AG04450 (cell line): ENCODE measurements at places on chromosomes 2 and 18.

DNA sequence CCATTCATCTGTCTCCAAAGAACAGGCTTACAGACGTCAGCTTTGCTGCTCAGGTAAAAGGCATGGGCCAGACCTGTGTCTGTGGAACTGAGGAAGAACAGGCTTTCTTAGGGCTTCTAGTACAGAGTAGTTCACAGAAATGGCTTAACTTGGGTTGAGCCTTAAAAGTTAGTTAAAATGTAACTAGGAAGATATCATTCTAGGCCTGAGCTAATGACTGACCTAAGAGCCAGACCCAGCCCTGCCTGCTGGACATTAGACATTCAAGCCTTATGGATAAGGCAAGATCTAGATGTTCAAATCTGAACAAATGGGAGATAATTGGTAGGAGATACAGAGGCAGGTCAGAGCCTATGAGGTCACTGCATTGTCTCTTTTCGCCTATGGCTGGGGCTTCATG is 73.9 kb upstream of the SLC14A2 start:
- DNase-seq: no peak

GRCh38 chr2:23241611-23242245 is 143.3 kb upstream of the KLHL29 start:
- no peak for DNase-seq

DNA sequence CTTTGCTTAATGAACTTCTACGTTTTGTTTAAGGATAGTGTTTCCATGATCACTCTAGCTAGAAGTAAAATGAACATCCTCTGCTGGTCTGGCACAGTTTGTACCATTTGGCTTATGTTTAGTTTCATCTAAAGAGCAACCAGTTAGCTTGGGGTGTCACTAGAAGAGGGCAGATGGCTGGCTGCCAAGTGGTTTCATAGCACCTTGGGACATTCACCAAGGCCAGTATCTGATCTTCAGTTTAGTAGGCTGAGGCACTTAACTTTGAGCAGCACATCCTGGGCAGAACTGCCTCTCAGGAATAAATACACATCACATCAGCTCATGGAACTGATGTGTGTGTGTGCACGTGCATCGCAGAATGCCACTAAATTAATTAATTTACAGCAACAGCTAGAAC is 68.4 kb downstream of the NXPH2 start:
- DNase-seq: no peak

GRCh38 chr2:28394997-28395333 is 2.3 kb downstream of the FOSL2 start:
- DNase-seq: no peak

GRCh38 chr2:145777914-145778313 is 1258.0 kb upstream of the ZEB2 start:
- DNase-seq: no peak

DNA sequence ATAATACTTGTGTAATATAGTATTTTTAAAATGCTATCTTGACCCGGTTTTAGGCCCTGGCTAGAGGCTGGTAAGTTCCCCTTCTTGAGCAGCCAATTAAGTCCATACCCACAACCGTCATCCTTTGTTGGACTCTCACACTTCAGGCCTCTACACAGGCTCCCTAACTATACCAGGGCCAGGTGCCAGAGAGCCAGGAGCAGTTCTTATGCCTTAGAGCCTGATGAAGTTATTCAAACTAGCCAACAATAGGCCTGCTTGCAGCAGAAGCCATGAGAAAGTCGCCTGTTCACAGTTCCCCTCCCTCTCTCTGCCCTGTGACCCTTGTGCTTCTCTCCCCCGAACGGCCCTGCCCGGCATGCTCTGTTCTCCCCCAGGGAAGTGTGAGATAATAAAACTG is 454.2 kb upstream of the KLHL29 start:
- no peak for DNase-seq

GRCh38 chr2:237441605-237442274 is 27.8 kb upstream of the COL6A3 start:
- DNase-seq: peak; percentile 66

DNA sequence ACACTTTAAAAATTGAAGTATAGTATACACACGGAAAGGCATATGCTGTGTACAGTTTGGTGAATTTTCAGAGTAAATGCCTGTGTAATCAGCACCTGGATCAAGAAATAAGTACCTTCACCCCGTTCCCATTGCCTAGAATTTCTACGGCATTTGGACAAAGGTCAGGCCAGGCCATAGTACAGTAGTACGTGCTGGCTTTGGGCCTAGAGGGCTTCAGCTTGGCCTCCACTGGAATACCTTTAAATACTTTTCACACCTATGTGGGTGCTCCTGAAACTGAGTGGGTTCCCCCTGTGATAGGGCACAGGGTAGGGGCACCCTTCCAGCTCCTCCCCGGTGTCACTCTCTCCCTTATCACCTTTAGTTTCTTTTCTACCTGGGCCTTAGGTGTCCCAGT is 26.5 kb downstream of the TET3 start:
- no peak for DNase-seq

DNA sequence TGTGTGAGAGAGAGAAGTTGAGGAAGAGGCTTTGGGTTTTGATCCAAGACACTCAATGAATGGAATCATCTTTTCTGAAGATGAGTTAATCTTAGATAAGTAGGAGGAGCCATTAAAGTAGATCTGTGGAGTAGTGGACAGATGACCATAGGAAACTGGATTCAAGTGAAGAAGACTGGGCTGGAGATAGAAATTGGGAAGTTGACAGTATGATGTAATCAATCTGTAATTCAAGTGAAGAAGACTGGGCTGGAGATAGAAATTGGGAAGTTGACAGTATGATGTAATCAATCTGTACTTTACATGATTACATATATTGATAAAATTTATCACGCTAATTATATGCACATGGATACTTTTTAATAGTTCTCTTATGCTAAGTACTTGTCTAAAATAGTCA is 92.8 kb downstream of the PHLPP1 start:
- DNase-seq: no peak

- DNase-seq: no peak
These were observed 22.0 kb upstream of the PELI1 start for GRCh38 chr2:64166212-64166611.

DNA sequence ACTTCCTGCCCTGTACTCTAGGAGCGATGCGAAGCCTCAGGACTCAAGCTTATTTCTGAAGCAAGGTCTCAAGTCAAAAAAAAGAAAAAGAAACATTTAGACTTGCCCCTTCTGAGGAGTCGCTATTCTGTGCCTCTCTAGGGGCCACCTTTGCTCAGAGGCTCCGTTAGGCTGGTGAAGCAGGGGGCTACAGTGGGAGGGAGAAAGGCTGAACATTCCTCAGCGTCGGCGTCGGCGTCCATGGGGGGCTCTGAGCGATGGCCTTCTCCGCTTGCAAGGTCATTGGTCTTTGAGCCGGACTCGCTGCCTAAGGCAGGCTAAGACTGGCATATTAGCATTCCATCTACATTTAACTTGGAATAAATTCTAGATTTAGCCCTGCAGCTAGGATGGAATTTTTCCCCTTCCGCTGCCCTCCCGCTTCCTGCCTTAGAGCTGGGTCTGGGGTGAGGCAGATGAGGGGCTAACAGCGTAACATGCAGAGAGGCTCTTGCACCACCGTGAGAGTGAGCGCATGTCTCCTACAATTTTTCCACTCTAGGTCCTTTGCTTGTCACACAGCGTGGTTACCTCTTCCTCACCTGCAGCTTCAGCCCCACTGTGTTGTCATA is 53.6 kb upstream of the ATL2 start:
- DNase-seq: no peak

DNA sequence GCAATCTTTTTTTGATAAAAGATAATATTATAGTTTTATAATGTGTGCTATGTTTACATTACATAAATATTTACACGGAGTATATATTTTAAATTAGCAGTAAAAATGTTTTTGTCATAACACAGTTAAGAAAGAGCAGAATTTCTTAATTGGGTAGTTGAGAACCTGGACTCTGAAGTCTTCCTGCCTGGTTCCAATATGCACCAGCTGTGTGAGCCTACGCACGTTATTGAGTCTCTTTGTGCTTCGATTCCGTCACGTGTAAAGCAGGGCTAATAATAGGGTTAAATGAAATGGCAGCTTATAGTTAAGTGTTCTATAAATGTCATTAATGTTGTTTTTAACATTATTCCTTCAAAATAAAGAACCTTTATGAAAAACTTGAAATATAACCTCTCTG is 1.2 kb upstream of the CCDC88A start:
- no peak for DNase-seq

- peak; percentile 87 for DNase-seq
These were observed at the start of gene STAMBP for GRCh38 chr2:73828818-73829570. Gene STAMBP, plus strand, starts transcription at chr2:73828961. Its CDS starts 1,896 bp downstream, at chr2:73830857.

DNA sequence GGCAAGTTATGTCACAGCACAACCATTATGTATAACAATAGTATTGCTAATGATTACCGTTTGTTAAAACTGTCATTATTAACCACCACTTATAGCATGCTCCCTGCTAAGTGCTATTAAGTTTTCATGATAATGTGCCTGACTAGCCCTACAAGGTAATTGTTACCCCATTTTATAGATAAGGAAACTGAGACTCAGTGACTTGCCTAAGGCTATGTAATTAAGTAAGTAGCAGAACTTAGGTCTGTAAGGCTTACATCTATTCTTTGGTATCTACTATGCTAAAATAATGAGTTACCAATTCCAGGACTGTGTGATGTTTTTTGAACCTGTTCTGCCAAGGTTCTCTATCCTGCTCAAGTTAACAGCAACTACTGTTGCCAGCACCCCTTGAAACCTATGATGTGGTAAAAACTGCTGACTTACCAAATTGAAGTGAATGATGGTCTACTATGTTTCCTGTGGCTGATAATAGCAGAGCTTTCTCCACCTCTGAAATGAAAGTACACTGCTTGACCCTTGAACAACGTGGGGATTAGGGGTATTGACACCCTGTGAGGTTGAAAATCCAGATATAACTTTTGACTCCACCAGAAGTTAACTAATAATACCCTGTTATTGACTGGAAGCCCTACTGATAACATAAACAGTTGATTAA is 18.2 kb downstream of the ACVR2A start:
- DNase-seq: no peak

DNA sequence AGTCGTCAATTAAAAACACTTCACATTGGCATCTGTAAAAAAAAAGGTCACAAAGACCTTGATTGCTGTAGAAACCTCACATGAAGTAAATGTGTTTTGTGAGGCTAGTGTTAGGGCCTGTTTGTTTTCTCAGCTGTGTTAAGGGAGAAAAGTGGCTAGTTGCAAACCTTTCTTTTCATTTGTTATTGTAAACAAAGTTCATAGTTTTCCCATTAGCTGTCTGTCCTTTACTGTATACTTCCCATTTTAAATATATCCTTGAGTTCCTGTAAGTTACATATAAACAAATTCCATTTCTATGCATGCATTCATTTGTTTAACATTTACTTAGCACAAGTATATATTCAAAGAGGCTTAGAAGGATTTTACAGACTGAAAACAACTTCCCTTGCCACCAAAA is 1250.2 kb downstream of the LRP1B start:
- DNase-seq: peak; percentile 79

DNA sequence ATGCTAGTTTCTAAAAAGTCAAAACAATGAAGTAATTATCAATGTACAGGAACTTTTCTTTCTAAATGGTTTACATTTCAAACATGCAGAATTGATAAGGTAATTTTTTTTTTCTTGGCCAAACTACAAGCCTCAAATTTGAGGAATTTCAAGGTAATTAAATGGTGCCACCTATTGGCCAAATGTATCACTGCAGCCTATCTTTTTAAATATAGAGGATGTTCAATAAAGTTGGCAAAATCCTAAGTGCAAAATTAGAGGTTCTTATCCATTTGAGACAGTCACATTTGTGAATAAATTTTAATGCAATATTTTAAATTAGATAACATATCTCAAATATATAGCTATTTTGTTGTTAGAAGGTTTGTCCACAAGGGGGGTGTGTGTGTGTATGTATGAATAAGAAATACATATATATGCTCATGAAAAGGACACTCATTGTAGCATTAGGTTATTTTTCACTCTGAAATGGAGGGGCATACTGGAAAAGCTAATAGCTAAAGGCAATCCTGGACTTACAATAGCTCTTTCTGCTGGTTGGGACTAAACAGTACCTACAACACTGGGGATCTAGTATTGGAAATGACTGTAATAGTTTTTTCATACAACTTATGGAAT is 26.2 kb downstream of the MMADHC start:
- DNase-seq: no peak

DNA sequence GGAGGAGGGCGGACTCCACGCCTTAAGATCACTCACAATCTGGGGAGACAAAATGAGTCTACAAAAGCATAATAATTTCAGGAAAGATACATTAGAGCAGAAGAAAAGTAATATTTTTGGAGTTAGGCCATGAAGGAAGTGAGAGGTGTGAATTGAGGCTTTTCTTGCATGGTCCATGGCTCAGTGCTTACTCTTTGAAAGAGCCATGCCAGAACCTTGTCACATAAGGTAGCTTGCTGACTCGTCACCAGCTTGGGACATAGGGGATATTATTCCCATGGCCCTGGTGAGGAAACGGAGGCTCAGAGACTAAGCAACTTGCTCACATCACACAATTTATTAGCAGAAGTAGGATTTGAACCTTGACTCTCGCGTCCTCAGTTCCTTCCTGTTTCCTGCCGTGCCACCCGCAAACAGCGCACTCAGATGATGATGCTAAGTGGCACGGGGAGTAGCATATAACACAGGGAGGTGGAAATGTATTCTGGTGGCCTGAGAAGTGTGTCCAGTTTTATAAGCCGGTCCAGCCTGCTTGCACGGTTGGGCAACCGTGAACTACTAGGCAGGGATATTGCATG is 312.2 kb upstream of the EPAS1 start:
- DNase-seq: no peak

- DNase-seq: no peak
These were observed 108.8 kb upstream of the PIEZO2 start for GRCh38 chr18:11258039-11258610.

GRCh38 chr2:159925975-159926374 is 128.0 kb upstream of the CD302 start:
- no peak for DNase-seq

GRCh38 chr2:124025891-124026434 is 876 bp downstream of the CNTNAP5 start:
- DNase-seq: no peak

GRCh38 chr2:117820444-117820843 is 6.0 kb downstream of the DDX18 start:
- DNase-seq: no peak

- DNase-seq: no peak
These were observed 24.7 kb upstream of the MRO start for GRCh38 chr18:50844554-50844953.

GRCh38 chr2:46097714-46098480 is 199.3 kb upstream of the EPAS1 start:
- peak; percentile 97 for DNase-seq
